Heart right ventricle (tissue), 16 donors: ENCODE measurements at places on chromosomes 7 and 10.

DNA sequence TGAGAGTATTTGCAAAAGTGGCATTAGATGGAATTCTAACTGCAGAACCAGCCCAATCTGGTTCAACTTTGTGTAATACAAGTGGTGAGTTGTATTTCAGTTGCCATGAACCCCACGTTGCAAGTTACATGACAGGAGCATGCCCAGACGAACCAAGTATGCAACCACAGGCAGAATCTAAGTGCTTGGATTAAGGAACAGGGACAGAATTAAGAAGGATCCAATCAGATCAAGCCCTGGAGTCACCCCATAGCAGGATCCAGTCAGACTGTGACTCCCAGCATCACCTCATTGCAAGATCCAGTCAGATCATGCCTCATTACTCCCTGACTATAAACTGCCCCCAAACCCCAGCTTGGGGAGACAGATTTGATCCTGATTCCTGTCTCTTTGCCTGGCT is 388.7 kb upstream of the NRP1 start:
- no peak overlapping the region for H3K27ac ChIP-seq
- peaks cover 29% of the 10 kb centered on the region for H3K4me1 ChIP-seq
- no peak overlapping the region for H3K4me3 ChIP-seq
- no peak for DNase-seq
- H3K27me3 ChIP-seq = no peaks in the 10 kb centered on the region
- no peaks in the 10 kb centered on the region for H3K36me3 ChIP-seq

- DNase-seq = no peak
- H3K27me3 ChIP-seq = no peaks in the 10 kb centered on the region
- H3K4me1 ChIP-seq = no peaks in the 10 kb centered on the region
- no peak overlapping the region for H3K27ac ChIP-seq
- no peak overlapping the region for H3K4me3 ChIP-seq
These were observed 11.5 kb downstream of the INTS1 start for GRCh38 chr7:1492640-1493039.

GRCh38 chr10:69741671-69742355 is 59.9 kb upstream of the COL13A1 start:
- H3K4me1 ChIP-seq = peaks cover 9% of the 10 kb centered on the region
- no peaks in the 10 kb centered on the region for H3K27me3 ChIP-seq
- H3K27ac ChIP-seq = no peak overlapping the region
- H3K4me3 ChIP-seq = no peak overlapping the region

DNA sequence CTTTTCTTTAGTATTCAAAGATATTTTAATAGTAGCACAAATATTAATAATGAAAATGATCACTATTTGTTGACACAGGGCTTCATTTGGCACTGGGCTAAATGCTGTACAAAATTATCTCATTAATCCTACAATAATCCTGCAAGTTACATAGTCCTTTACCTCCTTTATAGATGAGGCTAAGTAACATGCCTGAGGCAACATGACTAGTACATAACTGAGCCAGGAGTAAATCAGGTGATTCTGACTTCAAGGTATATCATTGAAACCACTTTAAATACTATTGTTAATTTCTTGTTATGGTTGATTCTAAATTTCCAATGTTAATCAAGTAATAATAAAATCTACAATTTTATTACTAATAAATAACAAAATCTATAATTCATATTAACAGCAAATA is 39.8 kb downstream of the SEM1 start:
- no peak overlapping the region for H3K4me3 ChIP-seq
- no peak overlapping the region for H3K27ac ChIP-seq
- DNase-seq = no peak
- no peaks in the 10 kb centered on the region for H3K4me1 ChIP-seq
- H3K27me3 ChIP-seq = no peaks in the 10 kb centered on the region

DNA sequence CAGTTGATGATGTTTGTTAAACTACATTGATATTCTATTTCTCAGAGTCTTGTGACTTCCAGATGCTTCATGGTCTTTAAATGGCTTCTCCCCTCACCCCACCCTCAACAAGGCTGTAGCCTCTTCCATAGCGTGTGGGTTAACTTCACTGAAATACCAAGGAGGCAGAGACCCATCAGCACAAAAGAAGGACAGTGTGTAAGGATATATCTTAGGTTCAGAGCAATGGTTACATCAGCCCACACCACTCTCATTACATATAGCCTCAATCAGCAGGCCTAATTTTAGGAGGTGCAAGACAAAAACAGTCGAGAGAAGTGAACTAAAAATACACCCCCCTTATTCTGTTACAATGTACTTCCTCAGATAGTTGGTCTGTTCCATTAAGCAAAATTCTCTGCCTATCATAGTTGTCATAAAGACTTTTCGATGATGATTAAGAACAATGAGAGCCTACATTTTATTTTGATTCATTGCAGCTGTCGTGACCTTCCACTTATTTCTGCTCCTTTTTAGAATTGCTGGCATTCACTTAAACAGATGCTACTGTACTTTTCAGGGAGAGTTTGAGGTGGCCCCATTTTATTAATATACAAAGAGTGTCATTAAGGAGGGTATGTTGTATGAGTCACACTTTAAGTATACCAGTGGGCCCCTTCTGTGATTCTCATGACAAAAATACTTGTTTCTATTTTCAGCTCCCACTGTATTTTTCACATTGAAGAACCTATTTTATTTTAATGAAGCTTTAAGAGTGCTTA is 52.1 kb downstream of the WIPF3 start:
- no peak overlapping the region for H3K27ac ChIP-seq
- peaks cover 26% of the 10 kb centered on the region for H3K4me1 ChIP-seq
- no peaks in the 10 kb centered on the region for H3K36me3 ChIP-seq
- DNase-seq = no peak
- H3K4me3 ChIP-seq = no peak overlapping the region
